AG08395 (cell line): ENCODE measurements at places on chromosomes 1 and 21.

- DNase-seq, result no peak
Observed at GRCh38 chr1:28666806-28667205, 1.8 kb upstream of the GMEB1 start.

DNA sequence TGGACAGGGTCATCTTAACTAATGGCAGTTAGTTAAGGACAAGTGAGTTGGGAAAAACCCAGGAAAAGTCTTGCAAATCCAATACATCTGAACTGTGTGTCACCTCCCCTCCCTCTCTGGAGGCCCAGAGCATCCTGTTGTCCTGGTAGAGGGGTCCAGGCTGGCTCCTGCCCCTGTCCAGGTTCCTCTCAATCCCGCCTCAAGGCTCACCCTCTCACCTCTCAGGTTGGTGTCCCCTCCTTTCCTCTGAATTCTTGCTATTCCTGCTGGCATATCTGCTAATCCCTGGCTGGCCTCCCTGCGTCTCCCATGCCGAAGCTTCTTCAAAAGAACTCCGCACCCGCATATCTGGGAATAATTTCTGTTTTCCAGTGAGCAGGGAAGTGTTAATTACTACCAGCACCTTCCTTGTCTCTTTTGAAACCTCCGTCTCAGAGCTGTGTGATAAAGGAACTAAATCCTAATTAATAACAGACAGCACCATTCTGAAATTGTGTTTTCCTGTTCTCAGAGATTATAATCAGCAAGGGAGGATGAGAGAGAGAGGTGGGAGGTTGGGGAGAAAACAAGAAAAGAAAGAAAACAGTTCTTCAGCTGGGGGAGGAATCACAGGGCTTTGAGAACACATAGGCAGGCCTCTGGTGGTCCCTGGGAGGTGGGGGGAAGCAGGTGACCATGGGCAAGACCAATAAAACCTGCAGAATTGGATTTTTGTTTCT lies 568.0 kb downstream of the PTPRU start:
- no peak for DNase-seq

DNA sequence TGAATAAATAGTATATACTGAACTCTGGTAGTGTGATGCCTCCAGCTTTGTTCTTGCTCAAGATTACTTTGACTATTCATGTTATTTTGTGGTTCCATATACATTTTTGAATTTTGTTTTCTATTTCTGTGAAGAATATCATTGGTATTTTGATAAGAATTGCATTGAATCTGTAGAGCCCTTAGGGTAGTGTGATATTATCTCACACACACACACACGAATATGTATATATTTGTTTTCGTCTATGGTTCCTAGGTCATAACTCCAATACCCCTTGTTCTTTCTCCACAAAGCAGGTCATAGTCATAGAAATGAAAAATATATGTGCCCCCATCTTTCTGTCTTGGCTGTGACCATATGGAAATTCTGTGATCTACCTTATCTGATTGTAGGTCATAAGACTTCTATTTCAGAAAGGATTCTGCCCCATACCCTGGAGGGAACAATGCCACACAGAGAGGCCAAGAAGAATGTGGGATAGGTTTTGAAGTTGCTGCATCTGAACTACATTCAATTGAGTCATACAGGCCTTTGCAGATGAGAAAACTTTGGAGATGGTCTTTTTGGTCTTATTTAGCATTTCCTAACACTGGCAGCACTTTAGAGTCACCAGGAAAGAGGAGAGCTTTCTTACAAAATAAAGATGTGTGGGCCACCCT lies 32.0 kb upstream of the GBP5 start:
- no peak for DNase-seq

DNA sequence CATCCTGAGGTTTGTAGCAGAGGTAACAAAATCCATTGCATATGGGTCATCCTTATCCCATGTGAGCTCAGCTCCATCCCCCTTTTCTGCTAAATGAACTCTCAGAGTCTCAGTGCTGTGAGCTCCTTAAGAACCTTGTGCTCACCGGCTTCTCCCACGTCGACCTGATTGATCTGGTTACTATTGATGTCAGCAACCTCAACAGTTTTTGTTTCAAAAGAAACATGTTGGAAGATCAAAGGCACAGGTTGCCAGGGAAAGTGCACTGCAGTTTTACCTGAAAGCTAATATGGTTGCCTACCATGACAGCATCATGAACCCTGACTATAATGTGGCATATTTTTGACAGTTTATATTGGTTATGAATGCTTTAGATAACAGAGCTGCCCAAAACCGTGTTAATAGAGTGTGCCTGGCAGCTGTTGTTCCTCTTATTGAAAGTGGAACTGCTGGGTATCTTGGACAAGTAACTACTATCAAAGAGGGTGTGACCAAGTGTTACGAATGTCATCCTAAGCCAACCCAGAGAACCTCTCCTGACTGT lies 131.4 kb downstream of the HS2ST1 start:
- DNase-seq, result no peak

- DNase-seq, result no peak
Observed at GRCh38 chr1:219323426-219323825, 149.7 kb downstream of the LYPLAL1 start.
